Activated T-helper 1 cell treated with Interleukin-2 at 50 U/mL for 16 hours (primary cell): ENCODE measurements at places on chromosomes 4 and X.

DNA sequence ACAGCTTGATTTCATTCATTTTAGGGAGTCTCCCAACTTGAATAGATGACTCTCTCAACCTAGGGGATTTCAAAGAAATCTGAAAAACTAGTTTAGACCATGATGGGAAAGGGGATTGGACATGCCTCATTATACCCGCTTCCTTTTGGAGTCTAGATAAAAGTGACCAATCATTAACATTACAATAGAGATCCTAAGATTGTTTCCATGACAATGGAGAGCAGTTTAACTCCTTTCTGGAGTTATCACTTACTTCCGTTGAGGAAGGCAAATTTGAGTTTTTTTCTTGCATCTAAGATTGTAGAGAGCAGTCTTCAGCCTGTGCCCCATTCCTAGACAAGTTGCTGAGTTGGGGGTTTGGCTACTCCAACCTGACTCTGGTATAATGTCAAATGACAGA lies 11.4 kb upstream of the IL15 start:
- no peak for DNase-seq

GRCh38 chr4:147984065-147984777 lies 252.3 kb downstream of the ARHGAP10 start:
- no peak for DNase-seq

GRCh38 chr4:153652051-153652784 lies 31.9 kb upstream of the TLR2 start:
- no peak for DNase-seq

DNA sequence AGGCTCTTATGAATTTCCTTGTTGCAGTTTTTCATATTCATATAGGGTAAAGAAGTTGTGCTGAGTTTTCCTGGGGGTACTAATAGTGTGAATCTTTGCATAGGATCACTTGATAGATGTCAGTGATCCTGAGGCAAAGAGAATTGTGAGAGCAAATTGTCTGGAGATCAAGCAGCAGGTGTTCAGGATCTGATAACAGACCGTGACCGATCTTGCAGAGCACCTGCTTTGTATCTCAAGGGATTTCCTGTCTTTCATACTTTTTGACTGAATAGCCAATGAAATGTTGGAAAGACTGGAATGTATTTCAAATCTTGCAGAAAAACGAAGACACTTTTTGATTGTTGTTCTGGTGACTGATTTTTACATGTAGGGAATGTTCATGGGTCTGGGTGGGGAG lies 914.5 kb downstream of the STIM2 start:
- no peak for DNase-seq

DNA sequence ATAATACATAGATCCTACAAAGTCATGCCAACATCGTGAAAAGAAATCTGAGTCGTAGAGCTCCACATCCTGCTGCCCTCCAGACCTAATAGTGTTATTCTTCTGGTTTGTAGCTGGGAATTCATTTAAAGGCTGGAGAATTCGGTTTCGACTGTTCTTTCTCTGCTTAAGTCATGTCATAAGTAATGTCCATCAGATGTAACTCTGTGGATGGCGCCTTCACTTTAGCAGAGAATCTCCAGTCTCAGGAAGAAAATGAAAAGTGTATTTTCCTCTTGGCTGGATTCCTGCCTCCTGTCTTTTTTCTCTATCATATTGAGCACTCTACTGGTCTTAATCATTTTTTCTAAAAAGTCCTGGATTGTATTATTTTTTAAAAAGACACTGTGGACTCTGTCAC lies 117.0 kb downstream of the PALLD start:
- DNase-seq: no peak
